Mesothelial cell of epicardium (in vitro differentiated cells): ENCODE measurements at places on chromosomes 2 and 18. TPM values are rescaled to one million over a fixed set of nuclear protein-coding genes. Genes with fewer than 3 reads are reported as not detected.
A peak's percentile ranks its signal among the peaks of the same experiment; 100 is the strongest.

The GAL3ST2 gene
- total RNA-seq: 0.86 to 1.1 TPM (median 1.1 TPM) in 3 replicates

The SFT2D3 gene
- total RNA-seq: 11.6 to 12.9 TPM (median 12.1 TPM) in 3 replicates

The VWC2L gene
- total RNA-seq: not detected in 3 replicates

The PROM2 gene
- 20.3 to 23.5 TPM (median 22.1 TPM) in 3 replicates for total RNA-seq

The GAREM2 gene
- total RNA-seq: 25.0 to 27.5 TPM (median 26.4 TPM) in 3 replicates

The LRP2 gene
- total RNA-seq: 52.1 to 54.3 TPM (median 54.2 TPM) in 3 replicates

The CAPG gene
- 86.3 to 92.4 TPM (median 89.2 TPM) in 3 replicates for total RNA-seq

- H3K27me3 ChIP-seq: no peaks in the 10 kb centered on the region
- H3K27ac ChIP-seq: no peak overlapping the region
- peaks cover 6% of the 10 kb centered on the region for H3K36me3 ChIP-seq
- no peak overlapping the region for H3K4me3 ChIP-seq
- H3K4me1 ChIP-seq: peaks cover 13% of the 10 kb centered on the region
These were observed 92.7 kb downstream of the COPS8 start for GRCh38 chr2:237178396-237178795.

- peaks cover 30% of the 10 kb centered on the region for H3K4me1 ChIP-seq
- no peaks in the 10 kb centered on the region for H3K36me3 ChIP-seq
- peak overlapping the region; percentile 90 for H3K27ac ChIP-seq
- H3K4me3 ChIP-seq: no peak overlapping the region
These were observed 31.4 kb downstream of the SOWAHC start for GRCh38 chr2:109645412-109646184.

DNA sequence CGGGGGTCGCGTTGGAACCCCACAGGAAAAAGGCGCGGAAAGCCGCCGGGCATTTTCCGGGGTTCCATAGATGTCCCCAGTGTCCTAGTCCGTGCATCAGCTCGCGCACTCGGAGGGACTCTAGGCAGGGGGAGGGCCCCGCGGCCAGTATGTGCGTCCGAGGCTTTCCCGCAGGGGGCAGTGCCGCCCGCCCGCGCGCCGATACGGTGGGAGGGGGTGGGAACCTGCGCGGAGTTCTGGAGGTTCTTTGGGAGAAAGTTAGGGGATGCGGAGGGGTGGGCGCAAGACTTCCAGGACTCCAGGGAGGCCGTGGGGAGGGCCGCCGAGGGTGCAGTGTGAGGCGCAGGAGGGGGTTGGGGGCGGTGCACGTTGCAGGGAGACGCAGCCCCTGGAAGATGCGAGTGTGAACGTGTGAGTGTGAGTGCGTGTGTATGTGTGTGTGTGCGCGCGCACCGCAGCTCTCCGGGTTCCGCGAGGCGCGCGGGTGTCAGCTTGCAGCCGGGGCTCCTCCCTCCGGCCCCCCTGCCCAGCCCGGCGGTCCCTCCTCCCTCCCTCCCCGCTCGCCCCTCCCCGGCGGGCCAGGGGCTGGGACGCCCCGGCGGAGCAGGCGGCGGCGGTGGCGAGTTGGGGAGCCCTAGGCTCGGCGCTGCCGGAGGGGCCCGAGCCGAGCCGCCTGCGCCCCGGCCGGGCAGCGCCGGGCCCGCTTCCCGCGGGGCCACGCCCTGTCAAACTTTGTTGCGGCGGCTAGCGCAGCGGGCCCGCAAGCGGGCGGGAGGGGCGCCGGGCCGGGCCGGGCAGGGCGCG lies at the start of gene TCF7L1:
TCF7L1 (plus strand) TSS at position 559 of the 804 bp plus-strand sequence. CDS start 293 bp downstream, outside the sequence.
- DNase-seq: peak; percentile 96
- H3K27me3 ChIP-seq: no peaks in the 10 kb centered on the region
- H3K36me3 ChIP-seq: no peaks in the 10 kb centered on the region
- peak within 1 kb of the TSS; percentile 88 for H3K27ac ChIP-seq
- peaks cover 15% of the 10 kb centered on the region for H3K4me1 ChIP-seq

GRCh38 chr2:173271825-173272224 lies 82.8 kb upstream of the CDCA7 start:
- H3K27me3 ChIP-seq: no peaks in the 10 kb centered on the region
- no peak overlapping the region for H3K27ac ChIP-seq
- DNase-seq: no peak
- no peaks in the 10 kb centered on the region for H3K4me1 ChIP-seq

GRCh38 chr2:71348302-71348701 lies 16.7 kb downstream of the ZNF638 start:
- H3K4me3 ChIP-seq: no peak overlapping the region
- H3K27ac ChIP-seq: no peak overlapping the region
- H3K4me1 ChIP-seq: peaks cover 3% of the 10 kb centered on the region
- H3K36me3 ChIP-seq: peaks cover 38% of the 10 kb centered on the region
- no peak for DNase-seq

DNA sequence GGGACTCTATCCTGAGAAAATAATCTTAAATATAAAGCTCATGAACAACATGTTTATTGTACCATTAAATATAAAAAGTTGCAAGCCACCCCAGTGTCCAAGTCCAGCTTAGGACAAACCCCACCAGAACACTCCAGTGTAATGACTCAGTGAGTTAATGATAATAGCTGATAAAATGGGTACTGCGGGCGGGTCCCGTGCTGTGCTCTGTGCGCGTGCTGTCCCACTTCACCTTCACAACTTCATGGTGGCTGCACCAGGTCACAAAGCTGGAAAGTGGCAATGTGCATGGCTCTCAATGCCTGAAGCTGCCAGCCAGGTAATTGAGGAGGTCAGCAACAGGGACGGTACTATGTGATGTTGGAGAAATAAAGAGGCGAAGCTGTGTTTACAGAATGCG lies 18.6 kb downstream of the DGKD start:
- DNase-seq: no peak
- H3K4me3 ChIP-seq: no peak overlapping the region
- no peak overlapping the region for H3K27ac ChIP-seq
- peaks cover 8% of the 10 kb centered on the region for H3K36me3 ChIP-seq
- no peaks in the 10 kb centered on the region for H3K27me3 ChIP-seq

- peaks cover 25% of the 10 kb centered on the region for H3K4me1 ChIP-seq
- peak overlapping the region; percentile 95 for H3K27ac ChIP-seq
- peaks cover 2% of the 10 kb centered on the region for H3K27me3 ChIP-seq
- no peak for DNase-seq
These were observed 678 bp upstream of the ZNF24 start for GRCh38 chr18:35344736-35345459.

GRCh38 chr18:68837665-68838451 lies 40.0 kb downstream of the CCDC102B start:
- no peaks in the 10 kb centered on the region for H3K27me3 ChIP-seq
- peaks cover 15% of the 10 kb centered on the region for H3K4me1 ChIP-seq
- no peak overlapping the region for H3K27ac ChIP-seq

DNA sequence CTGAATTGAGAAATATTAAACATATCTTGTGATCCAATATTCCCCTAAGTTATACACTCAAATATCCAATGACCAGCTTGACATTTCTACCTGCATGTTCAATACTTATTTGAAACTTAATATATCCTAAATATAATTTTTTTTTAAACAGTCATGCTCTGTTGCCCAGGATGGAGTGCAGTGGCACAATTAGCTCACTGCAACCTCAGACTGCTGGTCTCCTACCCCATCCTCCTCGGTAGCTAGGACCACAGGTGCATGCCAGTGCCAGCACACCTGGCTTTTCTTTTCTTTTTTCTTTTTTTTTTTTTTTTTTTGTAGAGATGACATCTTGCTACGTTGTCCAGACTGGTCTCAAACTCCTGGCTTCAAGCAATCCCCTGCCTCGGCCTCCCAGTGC lies 4.2 kb downstream of the KYNU start:
- no peak for DNase-seq
- H3K27me3 ChIP-seq: no peaks in the 10 kb centered on the region
- H3K4me3 ChIP-seq: no peak overlapping the region
- no peak overlapping the region for H3K27ac ChIP-seq
- H3K36me3 ChIP-seq: peaks cover 2% of the 10 kb centered on the region

DNA sequence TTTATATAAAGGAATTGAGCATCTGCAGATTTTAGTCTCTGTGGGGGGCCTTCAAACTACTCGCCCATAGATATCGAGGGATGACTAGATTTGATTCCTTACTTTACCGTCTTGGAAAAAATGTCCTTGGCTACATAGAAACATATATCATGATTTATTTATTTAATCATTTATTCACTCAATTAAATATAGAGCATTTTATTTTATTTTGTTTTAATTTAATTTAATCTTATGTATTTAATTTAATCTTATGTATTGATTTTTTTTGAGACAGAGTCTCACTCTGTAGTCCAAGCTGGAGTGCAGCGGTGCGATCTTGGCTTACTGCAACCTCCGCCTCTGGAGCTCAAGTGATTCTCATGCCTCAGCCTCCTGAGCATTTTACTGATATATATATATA lies 105.4 kb downstream of the SCN9A start:
- H3K27me3 ChIP-seq: peaks cover 2% of the 10 kb centered on the region
- H3K4me3 ChIP-seq: no peak overlapping the region
- H3K4me1 ChIP-seq: no peaks in the 10 kb centered on the region
- H3K36me3 ChIP-seq: no peaks in the 10 kb centered on the region
- no peak overlapping the region for H3K27ac ChIP-seq
- no peak for DNase-seq

DNA sequence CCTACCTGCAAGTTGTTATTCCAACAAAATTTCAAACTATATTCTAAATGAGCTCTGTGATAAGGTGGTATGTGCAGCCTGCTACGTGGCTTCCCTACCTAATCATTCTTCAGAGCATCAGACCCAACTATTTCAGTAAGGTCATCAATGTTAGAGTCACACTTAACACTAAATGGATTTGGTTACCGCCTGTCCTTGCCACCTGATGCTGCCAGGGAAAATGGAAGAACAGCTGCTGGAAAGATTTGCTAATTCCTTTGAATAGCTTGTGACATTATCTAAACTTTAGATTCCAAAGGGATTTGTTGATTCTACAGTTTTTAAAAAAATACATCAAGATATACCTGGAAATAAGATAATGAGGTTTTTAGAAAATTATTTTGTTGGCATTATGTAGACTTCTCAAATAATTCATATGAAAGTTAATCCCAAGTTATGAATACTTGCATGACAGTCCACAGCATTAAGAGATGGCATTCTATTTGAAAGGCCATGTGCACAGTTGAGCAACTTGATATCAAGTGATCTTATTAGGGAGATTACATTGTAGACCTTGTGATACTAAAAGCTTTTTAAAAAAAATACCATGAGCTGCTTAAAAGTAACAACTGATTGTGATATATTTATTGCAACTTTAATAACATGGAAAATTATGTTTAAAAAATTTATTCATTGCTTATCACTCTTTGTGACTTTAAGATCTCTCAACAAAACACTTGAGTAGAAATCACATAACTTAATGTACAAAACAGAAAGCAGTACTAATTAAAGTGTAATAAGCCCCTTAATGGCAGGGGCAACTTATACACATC lies 98.3 kb upstream of the UGP2 start:
- DNase-seq: no peak
- H3K27ac ChIP-seq: peak overlapping the region; percentile 53
- no peaks in the 10 kb centered on the region for H3K27me3 ChIP-seq
- no peak overlapping the region for H3K4me3 ChIP-seq
- peaks cover 2% of the 10 kb centered on the region for H3K36me3 ChIP-seq
- peaks cover 43% of the 10 kb centered on the region for H3K4me1 ChIP-seq

DNA sequence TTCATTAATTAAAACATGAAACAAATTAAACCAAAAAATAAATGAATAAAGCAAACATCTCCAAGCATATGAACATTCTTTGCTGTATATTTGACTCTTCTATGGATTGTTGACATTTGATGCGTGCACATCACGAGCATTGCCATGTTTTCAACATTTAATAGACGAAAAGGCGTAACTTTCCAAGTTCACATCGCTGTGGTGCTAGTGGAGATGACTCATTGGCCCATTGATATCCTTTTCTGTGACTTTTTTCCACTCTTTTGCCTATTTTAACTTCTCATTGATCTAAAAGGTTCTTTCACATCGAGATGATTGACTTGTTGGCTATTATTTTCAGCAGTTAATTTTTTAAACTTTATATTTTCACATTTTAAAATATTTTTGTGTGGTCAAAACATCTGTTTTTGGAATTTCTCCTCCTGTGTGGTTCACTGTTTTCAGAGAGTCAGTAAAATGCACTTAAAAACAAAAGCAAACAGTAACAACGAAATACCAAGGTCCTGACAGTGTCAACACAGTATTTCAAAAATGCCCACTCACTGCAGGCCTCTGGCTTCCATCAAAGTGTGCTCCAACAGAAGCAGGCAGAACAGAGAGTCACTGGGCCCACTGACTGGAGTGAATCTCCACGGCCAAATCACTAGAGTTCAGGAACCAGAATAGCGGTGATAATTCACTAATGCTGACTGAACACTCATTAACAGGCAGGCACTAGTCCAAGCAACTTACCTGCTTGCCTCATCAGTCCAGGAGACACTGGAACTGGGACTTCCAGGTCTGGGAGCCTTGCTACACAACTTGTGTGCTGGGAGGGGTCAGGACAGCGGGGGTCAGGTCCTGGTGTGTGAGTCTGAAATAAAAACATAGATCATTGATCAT lies 372.2 kb upstream of the SMIM21 start:
- peak overlapping the region; percentile 40 for H3K27ac ChIP-seq
- H3K27me3 ChIP-seq: no peaks in the 10 kb centered on the region
- no peak overlapping the region for H3K4me3 ChIP-seq
- no peak for DNase-seq

DNA sequence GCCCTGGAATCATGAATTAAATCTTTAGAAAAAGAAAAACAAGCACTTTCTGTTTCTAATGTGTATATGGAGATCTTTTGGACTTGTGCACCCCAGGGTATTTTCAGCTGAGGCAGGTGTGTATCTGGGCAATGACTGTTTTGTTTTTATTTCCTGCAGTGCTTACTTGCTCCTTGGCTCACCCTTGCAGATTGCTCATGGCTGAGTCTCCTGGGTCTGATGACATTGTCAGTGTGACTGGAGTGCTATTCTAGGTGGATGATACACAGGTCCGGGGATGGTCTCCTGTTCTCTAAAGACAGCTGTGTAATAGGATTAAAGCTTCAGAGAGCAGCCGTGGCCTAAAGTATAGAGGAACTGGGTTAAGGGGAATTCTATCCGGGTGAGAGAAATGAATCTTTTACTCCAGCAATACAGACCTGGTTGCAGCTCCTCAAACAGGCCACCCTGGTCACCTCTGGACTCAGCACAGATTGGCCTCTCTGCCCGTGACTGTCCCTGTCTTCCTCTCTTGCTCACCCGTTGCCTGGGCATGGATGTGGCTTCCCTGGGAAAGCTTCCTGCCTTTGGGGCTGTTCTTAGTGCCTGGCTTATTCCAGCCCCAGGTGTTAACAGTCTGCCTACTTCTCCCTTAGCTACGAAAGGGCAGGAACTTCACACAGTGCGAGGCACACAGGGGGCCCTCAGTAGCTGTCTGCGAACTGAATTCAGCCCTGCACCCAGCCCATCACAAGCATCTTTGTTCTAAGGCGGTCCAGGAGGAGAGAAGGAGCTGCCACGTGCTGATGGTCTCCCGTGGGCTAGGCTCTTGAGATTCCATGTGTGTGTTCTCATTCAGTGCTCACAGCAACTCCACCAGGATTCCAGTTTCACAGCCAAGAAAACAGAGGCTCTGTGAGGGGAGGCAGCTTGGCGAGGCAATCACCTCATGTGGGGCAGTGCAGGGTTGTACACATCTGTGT lies 84.3 kb downstream of the ACOXL start:
- no peak overlapping the region for H3K27ac ChIP-seq
- H3K27me3 ChIP-seq: peaks cover 50% of the 10 kb centered on the region
- no peak for DNase-seq
- H3K4me3 ChIP-seq: no peak overlapping the region
- H3K4me1 ChIP-seq: no peaks in the 10 kb centered on the region
